Gastrocnemius medialis (tissue), 4 donors: ENCODE measurements at places on chromosomes 16 and 17. TPM values are rescaled to one million over a fixed set of nuclear protein-coding genes. Genes with fewer than 3 reads are reported as not detected.

Gene MT1M
- total RNA-seq: 7.3 TPM

Gene HSPB9
- total RNA-seq: not detected

Gene CRYBA1
- total RNA-seq: not detected

DNA sequence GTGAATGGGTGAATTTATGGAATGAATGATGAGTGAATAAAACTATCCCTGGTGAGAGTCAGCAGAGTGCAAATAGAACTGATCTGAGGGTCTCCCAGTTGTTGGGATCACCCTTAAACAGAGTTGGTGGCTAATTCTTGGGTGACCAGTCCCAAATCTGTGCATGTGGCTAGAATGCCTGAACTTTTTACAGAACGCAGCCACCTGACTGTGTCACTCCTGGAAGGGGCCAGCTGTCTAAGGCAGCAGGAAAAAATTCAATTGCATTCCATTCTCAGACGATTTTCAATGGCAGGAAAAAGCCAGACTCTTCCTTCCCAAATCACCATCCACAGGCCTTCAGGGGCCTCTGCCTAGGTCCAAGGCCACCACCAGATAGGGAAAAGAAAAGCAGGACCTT is 43.5 kb downstream of the BEAN1 start:
- DNase-seq: no peak
- H3K4me1 ChIP-seq: no peaks in the 10 kb centered on the region
- no peaks in the 10 kb centered on the region for H3K36me3 ChIP-seq
- H3K27ac ChIP-seq: no peak overlapping the region
- H3K27me3 ChIP-seq: peaks cover 11% of the 10 kb centered on the region

DNA sequence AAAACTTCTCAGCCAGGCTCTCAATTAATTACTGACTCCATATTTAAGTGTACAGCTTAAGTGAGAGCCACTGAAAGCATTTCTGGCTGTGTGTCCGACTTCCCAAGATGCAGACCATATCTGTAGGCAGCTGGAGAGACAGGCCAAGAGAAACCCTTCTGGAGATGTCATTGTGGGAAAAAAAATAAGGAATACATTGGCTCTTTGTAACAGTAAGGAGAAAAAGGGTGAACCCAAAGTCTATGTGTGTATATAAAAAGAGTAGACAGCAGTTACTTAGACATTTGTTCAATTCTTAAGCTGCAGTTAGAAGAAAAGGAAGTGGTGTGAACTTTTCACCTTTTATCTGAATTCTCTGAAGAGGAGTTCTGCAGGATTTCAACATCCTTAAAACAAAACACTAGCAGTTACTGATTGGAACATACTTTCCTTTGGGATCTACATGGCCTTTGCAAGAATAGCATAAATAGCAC is 21.7 kb downstream of the FAM117A start:
- peaks cover 32% of the 10 kb centered on the region for H3K4me1 ChIP-seq
- no peaks in the 10 kb centered on the region for H3K27me3 ChIP-seq
- H3K4me3 ChIP-seq: no peak overlapping the region
- no peak for DNase-seq

DNA sequence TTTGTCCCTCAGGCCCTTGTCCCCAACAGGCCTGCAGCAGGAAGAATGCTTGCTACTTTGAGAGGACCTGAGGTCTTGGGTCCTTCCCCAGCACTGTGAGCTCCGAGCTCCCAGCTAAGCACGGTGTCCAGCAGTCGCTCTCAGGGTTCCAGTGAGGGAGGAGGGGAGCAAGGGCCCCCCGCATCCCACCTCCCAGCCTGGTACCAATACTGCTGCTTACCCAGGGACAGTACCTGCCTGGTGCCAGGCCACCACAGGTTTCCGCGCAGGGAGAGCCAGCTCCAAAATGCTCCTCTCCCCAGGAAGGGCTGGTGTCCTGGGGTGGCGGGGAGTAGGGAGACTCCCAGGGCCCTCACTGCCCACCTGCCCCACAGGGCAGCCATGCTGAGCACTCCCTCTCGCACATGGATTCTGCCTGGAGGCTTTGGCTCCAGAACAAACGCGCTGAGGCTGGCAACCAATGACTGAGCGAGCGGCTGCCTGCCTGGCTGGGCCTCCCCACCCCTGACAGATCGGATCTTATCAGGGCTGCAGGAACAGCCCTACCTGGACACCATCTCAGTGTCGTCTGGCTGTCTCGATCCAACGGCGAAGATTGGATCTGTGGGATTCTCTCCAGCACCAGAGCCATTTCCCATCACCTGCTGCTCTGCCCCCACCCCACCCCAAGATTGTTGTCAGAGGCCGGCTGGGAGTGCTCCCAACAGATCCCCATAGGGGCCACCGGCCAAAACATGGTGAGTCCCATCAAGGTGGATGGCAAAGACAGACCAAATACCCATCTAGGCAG is 2.4 kb downstream of the DOK4 start:
- H3K36me3 ChIP-seq: no peaks in the 10 kb centered on the region
- no peak overlapping the region for H3K27ac ChIP-seq
- no peak overlapping the region for H3K4me3 ChIP-seq
- no peak for DNase-seq

DNA sequence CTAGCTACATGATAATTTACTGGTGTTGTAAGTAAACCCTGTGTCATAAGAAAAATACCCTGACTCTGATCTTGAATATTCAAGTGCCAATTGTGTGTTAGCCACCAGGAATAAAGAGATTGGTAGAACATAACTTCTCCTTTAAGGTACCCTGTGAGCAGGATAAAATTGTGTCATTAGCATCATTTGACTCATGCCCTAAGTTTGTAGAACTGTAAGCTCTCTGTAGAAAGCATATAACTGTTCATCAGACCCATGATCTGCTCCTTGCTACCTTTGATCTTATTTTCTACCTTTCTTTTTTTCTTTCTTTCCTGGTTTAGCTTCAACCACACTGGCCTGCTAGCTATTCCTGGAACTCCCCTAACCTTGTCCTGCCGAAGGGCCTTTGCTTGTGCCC is 35.8 kb downstream of the PTRH2 start:
- H3K27ac ChIP-seq: no peak overlapping the region
- DNase-seq: no peak
- H3K4me3 ChIP-seq: no peak overlapping the region
- peaks cover 95% of the 10 kb centered on the region for H3K36me3 ChIP-seq
- peaks cover 6% of the 10 kb centered on the region for H3K4me1 ChIP-seq

DNA sequence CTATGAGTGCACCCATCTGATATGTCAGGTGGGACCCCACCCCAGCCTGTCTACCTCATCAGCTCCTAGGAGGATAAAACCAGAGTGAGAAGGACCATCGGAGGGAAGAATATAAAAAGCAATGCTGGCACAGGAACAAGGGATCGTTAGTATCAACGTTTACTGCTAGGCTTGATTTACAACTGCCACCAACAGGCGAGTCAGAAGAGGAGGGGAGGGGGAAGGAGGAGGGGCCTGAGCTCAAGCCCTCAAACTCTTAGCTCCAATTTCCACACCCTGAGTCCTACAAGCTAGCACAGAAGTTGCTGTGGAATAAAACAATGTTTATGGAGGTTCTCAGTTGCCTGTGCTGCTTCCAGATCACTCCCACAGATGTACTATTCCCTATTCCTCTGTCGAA is 234.5 kb downstream of the C16orf78 start:
- H3K4me3 ChIP-seq: no peak overlapping the region
- H3K4me1 ChIP-seq: peaks cover 6% of the 10 kb centered on the region
- H3K27me3 ChIP-seq: no peaks in the 10 kb centered on the region

DNA sequence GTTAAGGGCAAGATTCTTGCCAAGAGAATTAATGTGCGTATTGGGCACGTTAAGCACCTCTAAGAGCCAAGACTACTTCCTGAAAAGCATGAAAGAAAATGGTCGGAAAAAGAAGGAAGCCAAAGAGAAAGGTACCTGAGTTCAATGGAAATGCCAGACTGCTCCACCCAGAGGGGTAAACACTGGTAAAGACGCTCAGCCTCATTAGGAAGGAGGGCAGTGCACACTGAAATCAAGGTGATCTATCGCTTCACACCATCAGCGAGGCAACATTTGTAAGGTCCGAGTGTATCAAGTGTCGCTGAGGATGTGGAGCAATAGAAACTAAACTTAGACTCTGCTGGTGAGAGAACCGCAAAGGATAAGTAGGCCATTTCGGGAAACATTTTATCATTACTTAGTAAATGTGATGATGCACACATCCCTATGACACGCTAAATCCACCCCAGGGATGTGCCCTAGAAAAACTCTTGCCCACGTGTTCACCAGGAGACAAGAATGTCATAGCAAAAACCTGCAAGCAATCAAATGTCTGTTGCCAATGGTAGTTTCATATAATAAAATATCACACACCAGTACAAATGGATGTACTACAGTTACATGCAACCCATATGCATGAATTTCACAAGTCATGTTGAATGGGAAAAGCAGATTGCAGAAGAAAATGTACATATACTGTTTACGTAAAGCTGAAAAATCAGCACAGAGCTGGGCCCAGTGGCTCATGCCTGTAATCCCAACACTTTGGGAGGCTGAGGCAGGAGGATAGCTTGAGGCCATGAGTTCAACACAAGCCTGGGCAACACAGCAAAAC is 23.6 kb downstream of the CNTROB start:
- no peaks in the 10 kb centered on the region for H3K27me3 ChIP-seq
- no peak overlapping the region for H3K27ac ChIP-seq
- no peak for DNase-seq
- H3K4me1 ChIP-seq: no peaks in the 10 kb centered on the region
- no peaks in the 10 kb centered on the region for H3K36me3 ChIP-seq
- H3K4me3 ChIP-seq: no peak overlapping the region

DNA sequence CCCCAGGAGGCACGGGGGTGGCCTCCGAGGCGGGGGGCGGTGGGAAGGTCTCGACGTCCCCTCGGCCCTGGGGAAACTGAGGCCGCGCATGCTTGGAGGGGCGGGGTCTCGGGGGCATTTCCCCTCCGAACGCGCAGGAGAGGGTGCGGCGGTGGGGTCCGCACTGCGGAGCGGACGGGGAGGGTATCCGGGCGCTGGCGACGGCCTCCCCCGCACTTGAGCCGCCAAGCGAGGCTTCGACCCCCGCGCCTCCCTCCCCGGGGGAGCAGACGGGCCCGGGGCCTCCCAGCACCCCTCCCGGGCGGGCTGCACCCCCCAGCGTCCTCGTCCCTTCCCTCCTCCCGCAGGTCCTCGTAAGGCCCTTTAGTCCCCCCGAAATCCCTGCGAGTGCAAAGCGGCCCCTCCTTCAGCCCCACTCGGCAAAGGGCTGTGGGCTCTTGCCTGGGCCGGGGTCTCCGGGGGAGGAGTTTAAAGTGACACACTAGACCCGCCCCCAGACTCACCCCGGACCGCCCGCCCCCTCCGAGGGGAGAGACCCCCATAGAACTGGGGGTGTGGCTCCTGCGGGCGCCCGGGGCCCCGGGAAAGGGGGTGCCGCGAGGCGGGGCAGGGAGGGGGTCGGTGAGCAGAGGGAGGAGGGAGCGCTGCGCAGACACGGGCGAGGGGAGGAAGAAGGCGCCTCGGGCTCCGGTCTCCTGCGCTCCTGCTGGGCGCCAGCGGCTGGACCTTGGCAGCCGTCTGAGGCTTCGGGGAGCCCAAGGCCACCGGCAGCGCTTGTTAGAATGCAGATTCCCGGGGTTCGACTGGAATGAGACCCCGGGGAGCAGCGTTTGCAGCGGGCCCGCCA is 632 bp downstream of the BAIAP3 start:
- H3K4me1 ChIP-seq: peaks cover 4% of the 10 kb centered on the region
- H3K36me3 ChIP-seq: no peaks in the 10 kb centered on the region
- peak overlapping the region; percentile 27 for H3K4me3 ChIP-seq
- DNase-seq: no peak
- H3K27ac ChIP-seq: no peak overlapping the region

- H3K27ac ChIP-seq: no peak overlapping the region
- H3K4me1 ChIP-seq: peaks cover 7% of the 10 kb centered on the region
- DNase-seq: peak; percentile 52
- H3K27me3 ChIP-seq: no peaks in the 10 kb centered on the region
Observed at GRCh38 chr16:58336332-58337089, 41.7 kb upstream of the PRSS54 start.

DNA sequence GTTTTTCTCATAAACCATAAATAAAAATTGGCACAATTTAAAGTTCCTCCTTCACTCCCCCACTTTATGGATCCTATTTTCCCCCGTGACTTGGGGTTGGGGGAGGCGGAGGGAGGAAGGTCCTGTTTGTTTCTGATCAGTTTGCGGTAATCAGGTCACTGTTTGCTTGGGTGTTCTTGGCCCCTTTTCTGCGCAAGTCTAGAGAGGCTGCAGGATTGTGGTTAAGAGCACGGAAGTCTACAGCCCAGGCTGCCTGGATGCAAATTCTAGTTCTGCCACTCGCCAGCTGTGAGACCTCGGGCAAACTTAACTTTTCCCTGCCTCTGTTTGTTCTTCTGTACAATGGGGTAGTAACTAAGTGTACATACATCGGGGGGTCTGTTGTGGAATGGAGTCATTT is 12.1 kb downstream of the ATP2C2 start:
- no peaks in the 10 kb centered on the region for H3K4me1 ChIP-seq
- H3K36me3 ChIP-seq: no peaks in the 10 kb centered on the region
- no peak for DNase-seq
- no peak overlapping the region for H3K4me3 ChIP-seq
- peaks cover 2% of the 10 kb centered on the region for H3K27me3 ChIP-seq

DNA sequence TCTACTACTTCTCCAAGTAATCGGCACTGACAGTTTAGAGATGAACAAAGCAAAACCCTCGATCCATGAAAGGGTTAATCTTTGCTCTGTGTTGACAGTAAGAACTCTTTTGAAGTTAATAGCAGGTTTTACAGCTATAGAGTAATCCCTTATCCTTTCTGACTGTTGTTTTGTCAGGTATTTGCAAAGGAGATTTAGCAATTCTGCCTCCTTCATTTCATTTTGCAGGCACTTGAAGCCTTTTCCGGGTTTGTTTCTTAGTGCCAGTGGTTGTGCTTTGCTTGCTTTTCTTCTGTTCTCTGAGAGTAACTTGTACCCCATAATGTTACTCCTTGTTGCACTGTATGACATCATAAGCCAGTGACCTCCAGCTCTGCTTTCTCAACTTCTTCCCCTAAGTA is 64.5 kb downstream of the TANGO6 start:
- H3K27me3 ChIP-seq: no peaks in the 10 kb centered on the region
- no peak overlapping the region for H3K4me3 ChIP-seq
- H3K36me3 ChIP-seq: peaks cover 3% of the 10 kb centered on the region
- no peak overlapping the region for H3K27ac ChIP-seq

GRCh38 chr16:71709229-71709781 is 15.2 kb downstream of the PHLPP2 start:
- no peaks in the 10 kb centered on the region for H3K27me3 ChIP-seq
- no peak overlapping the region for H3K27ac ChIP-seq
- no peak overlapping the region for H3K4me3 ChIP-seq
- peaks cover 16% of the 10 kb centered on the region for H3K4me1 ChIP-seq

GRCh38 chr17:27609611-27610303 is 21.2 kb upstream of the LGALS9 start:
- no peak overlapping the region for H3K27ac ChIP-seq
- H3K27me3 ChIP-seq: no peaks in the 10 kb centered on the region
- no peak overlapping the region for H3K4me3 ChIP-seq
- peaks cover 2% of the 10 kb centered on the region for H3K36me3 ChIP-seq

- H3K4me3 ChIP-seq: peak overlapping the region; percentile 100
- H3K27me3 ChIP-seq: no peaks in the 10 kb centered on the region
Observed at GRCh38 chr17:32443827-32444300, 446 bp upstream of the PSMD11 start.

DNA sequence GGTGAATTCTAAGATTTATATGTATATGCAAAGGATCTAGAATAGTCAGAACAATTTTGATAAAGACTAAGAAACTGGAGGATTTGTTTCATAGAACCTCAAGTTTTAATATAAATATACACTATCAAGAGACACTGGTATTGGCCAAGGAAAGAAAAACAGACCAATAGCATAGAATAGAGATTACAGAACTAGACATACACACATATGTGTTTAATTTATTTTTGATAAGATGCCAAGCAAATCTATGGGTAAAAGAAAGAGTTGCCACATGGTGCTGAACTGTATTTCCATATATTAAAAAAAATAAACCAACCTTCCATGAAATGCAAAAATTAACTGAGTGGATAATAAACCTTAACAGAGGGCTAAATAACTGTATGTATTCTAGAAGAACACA is 27.9 kb upstream of the LRRC37A3 start:
- no peak overlapping the region for H3K27ac ChIP-seq
- no peaks in the 10 kb centered on the region for H3K4me1 ChIP-seq
- no peaks in the 10 kb centered on the region for H3K36me3 ChIP-seq
- H3K4me3 ChIP-seq: no peak overlapping the region
- no peaks in the 10 kb centered on the region for H3K27me3 ChIP-seq
